Amygdala (tissue), 56 donors: ENCODE measurements at places on chromosomes 2 and 18.

DNA sequence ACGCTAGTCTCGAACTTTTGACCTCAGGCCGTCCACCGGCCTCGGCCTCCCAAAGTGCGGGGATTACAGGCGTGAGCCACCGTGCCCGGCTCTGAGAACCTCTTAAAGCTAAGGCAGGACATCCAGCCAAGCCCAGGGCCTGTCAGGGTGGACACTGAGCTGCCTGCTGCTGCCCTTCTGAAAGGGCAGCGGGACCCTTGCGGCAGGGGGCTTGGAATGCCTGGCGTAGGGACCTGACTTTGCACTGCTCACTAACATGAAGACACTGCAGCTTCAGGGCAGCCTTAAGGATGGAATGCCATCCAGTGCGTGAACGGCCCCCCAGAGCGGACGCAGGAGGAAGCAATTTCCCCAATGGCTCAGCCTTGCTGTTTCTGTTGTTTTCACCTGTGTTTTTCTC is 9.0 kb downstream of the CYS1 start:
- no peak for DNase-seq

DNA sequence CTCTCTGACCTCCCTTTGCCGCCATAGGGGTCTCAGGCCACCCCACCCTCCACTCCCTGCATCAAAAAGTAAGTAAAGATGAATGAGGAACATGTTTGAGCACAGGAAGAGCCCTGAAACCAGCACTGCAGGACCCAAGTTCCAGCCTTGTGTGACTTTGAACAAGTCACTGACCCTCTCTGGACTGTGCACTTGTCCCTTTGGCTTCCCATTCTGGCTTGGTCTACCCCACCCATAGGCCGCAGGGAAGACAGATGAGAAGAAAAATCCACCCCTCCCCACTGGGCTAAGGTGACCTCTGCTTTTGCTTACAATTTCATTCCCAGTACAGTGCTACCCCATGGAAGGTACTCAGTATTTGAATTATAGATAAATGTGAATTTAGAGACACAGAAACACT is 43.8 kb downstream of the TMEM17 start:
- no peak for DNase-seq

- DNase-seq, result no peak
Observed at GRCh38 chr18:37636831-37637477, 71.4 kb upstream of the CELF4 start.

DNA sequence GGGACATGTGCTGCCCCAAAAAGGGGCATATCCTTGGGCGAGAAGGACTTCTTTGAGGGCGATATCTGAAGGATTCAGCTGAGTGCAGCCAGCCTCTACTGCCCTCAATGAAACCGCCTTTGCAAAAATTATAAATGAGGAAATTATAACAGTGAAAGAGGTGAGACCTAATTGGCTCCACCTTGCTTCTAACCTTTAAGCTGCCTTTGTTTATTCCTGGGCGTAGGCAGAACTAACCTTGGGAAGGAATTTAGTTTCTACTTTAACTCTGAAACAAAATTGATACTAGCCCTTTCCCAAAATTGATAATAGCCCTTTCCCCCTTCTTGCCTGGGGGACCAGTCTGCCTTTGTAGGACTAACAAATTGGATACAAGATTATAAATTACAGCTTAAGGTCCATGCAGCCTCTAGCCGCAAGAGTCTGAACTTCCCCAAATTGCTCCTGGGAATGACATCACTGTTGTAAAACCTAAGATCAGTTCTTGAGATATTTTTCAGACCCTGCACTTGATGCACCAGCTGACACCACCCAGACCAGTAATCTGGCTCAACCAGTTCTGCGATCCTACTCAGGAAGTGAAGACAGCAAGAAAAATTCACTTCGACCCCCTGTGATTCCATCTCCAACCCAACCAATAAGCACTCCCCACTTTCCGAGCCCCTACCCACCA is 36.0 kb upstream of the ASAP2 start:
- DNase-seq, result no peak

GRCh38 chr2:133716166-133716565 is 147.9 kb upstream of the NCKAP5 start:
- no peak for DNase-seq

GRCh38 chr2:60152226-60152833 is 401.1 kb downstream of the BCL11A start:
- DNase-seq, result no peak

DNA sequence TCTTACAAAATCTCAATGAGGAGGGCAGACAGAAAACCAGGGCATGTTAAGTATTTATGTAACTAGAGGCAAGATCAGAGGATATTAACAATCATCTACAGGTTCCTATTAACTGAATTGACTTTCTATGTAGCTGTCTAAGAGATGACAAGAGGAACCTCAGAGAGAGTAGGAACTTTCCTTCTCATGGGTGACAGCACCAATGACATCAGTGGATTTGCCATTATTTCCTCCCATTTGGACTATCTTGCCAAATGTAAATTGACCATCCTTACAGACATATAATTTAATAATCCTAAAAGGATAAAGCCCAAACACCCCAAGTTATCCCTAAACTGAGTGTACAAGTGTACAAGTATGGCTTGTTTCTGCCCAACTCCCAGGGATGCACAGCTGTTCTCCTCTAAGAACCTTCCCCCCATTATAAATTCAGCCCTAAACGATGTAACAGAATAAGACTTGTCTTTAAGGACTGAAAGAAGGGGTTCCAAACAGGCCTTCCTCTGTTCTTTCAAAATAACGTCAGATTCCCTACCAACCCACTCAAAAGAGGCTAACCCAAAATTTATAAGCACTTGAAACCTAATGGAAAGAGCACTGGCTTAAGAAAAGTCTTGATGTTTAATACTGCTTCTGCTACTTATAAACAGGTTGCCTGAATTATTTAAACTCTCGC is 73.4 kb upstream of the CHAC2 start:
- DNase-seq, result no peak

GRCh38 chr2:974502-974901 is 23.9 kb downstream of the SNTG2 start:
- no peak for DNase-seq

- DNase-seq, result no peak
Observed at GRCh38 chr18:70499218-70499691, 210.4 kb downstream of the SOCS6 start.

- DNase-seq, result no peak
Observed at GRCh38 chr18:13229001-13229671, 10.6 kb downstream of the LDLRAD4 start.

DNA sequence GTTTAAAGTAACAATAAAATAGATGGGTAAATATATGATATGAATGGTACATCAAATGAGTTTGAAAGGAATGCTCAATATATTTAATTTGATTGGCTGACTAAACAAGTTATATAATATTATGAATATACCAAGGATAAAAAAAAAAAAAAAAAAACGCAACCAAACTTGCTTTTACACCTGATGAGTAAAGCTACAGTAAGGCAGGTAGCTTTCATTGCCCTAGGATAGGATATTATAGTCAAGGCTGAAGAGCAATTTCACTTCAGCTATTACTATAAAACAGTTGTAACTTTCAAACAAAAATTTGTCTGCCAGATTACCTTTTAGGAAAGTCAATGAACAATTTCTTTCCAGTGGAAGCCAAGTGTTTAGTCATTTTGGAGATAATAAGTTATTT is 56.8 kb upstream of the PEX13 start:
- DNase-seq, result no peak

GRCh38 chr2:144054911-144055310 is 465.0 kb downstream of the ZEB2 start:
- DNase-seq, result no peak

DNA sequence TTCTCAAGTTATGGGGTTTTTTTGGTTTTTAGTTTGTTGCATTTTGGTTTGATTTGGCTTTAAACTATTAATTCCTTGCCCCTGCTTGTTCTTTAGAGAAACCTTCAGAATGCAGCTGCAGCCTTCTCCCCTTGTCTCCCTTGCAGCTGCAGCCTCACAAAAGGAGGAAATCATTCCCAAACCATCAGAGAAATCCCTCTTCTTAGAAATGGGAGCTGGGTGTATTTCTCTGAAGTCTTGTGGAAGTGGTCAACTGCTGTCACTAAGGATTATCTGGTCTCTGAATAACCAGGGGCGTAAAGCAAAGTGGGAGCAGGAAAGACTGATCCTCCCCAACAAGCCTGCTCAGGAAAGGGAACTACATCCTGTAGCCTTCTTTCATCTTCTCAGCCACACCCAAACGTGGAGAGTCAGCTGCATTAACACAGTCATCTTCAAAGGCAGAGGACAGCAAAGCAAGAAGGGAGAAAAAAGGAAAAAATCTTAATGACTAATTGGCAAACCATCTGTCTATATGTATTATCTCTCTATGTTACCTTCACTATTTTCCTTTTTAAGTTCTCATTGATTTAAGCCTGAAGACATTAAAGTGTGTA is 1834.1 kb upstream of the PIK3C3 start:
- no peak for DNase-seq

- DNase-seq, result no peak
Observed at GRCh38 chr2:196293751-196294515, 122.6 kb upstream of the STK17B start.
